ENCODE measurements at places on chromosomes 7 and 10.

DNA sequence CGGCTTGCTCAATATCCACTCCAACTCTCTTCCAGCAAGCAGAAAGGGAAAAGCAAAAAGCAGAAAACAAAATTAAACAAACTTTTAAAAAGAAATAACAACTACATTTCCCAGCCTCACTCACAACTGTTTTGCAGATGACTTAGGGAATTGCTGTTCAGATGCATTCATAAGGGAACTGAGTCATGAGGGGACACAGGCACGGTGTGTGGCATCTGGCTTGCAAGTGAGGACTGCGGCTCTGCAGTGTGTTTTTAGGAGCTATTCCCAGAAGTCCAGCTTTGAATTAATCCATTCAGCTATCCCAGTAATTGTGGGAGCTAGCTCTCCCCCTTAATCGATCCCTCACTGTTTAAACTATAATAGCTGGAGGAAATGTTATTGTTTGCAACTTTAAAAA, 30.3 kb downstream of the PTN start:
- no peak for DNase-seq

DNA sequence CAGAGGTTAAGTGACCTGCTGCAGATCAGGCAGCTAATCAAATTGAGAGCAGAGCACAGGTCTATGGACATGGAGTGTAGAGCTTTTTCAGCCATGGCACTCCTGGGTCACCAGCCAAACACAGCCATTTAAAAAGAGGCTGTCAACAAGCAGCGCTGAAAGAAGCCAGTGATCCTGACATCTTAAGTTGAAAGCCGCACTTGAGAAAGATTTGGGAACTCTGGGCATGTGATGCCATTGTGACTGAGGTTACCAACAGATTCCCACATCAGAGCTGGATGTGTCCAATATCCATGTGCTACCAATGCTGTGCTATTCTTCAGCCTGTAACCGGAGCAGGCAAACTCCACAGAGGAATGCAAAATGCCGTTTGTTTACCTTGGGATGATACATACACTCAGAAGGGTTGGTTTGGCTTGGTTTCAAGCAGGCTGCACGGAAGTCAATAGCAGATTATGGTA, 56.2 kb upstream of the ABLIM1 start:
- DNase-seq, result no peak

DNA sequence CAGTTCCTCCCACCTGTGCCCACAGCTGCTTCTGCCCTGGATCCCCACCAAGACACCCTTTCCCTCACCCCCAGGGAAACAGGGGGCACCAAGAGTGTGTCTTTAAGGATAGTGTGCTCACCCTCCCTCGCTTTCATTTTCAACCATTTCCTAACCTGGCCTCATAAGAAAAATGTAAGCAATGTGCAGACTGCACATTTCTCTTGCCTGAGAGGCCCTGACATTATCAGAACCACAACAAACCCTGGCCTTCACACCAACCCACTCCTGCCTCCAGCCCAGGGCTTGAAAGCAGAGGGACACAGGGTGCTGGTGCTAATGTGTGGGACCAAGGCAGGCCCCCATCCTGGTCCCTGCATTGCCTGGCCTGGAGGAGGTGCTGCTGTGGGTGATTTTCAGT, 11.0 kb upstream of the IMPDH1 start:
- DNase-seq, result no peak

- no peak for DNase-seq
Observed at GRCh38 chr7:126083014-126083413, 1153.4 kb upstream of the POT1 start.

DNA sequence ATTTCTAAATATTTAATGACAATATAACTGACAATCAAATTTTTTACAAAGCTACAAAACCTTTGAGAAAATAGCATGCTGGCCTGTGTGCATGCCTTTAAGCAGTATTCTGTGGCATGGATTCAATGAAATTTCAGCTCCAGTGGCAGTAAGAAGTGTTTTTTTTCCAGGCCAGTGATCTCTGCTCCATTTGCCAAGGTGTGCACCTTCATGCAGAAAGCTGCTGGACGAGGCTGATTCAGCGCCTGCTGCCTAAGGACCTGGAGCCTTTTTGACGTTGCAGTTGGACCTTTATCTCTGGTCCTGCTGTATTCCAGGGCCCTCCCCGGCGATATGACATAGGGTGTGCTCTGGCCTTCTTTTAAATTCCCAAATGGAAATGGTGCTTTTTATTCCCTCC, 26.6 kb downstream of the VWC2 start:
- no peak for DNase-seq

GRCh38 chr10:129030996-129031843, 435.8 kb upstream of the MGMT start:
- DNase-seq, result peak; percentile 60
